Activated T-cell treated with anti-CD3 and anti-CD28 coated beads, Interleukin-2, amount 50 U/mL, for 72 hours (primary cell): ENCODE measurements at places on chromosomes 11 and 22.
A peak's percentile ranks its signal among the peaks of the same experiment; 100 is the strongest.

DNA sequence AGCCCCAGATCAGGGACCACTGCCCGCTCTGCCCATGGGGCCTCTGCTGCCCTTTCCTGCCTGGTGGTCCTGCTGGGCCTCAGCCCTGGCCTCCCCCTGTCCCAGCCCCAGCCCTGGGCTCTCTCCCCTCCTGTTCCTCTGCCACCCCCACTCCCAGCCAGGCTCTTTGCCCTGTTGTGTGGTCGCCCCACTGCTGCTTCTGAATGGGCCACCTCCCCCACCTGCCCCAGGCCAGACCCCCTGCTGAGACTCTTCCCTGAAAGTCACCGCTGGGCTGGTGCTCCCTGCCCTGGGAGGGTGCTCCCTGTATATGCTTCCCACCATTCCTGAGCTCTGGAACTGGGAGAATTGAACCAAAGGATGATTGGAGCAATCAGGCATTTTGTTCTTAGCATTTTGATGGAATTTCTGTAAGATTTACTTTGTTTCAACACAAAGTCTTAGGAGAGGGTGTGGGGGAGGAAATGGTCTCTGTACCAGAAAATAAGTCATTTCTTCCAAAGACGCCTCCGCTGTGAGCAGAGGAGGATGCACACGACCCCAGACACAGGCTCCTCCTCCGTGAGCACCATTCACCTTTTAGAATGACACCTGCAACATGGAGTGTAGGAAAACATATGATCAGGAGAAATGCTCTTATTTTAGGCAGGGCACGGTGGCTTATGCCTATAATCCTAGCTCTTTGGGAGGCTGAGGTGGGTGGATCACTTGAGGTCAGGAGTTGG is 5.2 kb downstream of the APOBEC3B start:
- no peak for DNase-seq

GRCh38 chr11:71338801-71339395 is 86.5 kb upstream of the SHANK2 start:
- no peak for DNase-seq

DNA sequence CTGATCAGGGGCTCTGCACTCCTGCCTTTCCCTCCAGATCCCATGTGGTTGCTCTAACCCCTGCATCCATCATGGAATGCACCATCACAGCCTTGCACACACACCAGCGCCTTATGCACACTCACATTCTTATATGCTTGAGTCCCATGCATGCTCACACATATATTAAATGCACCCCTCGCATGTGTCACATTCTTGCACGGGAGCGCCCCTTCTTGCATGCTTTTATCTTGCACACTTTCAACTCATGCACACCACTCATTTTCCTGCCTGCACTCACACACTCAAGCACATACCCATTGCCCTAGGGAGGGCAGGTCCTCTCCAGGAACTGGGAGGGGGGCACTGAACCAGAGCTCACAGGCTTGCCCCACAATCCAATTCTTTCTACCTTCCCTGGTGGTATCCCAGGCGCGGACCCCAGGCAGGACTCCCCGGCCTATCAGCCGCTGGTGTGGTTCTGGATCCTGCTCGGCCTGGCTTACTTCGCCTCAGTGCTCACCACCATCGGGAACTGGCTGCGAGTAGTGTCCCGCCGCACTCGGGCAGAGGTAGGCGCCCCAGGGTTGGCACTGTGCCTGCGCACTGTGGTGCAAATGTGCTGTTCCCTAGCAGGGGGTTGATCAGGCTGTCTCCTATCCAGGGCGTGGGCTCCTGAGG is 2.3 kb upstream of the CATSPERZ start:
- no peak for DNase-seq

DNA sequence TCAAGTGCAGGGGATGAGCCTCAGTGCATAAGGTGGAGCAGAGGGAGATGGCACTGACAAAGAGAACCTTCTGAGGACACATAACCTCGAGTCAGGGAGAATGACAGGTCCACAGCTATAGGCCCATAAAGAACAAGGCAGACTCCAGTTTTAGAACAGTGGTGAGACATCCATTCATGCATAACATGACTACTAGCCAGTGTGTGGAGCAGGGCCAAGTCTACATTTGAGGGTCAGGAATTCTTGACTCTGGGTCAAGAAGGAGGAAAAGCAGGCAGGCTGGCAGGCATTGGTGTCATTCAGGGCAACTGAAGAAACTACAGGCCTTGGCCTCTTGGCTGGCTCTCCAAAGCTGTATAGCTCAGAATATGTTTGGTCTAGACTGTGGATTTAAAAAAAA is 54.9 kb downstream of the MTNR1B start:
- DNase-seq, result no peak

- DNase-seq, result peak; percentile 77
These were observed 11.1 kb downstream of the POLR3H start for GRCh38 chr22:41532908-41533825.

- DNase-seq, result no peak
These were observed 569.1 kb upstream of the CCDC90B start for GRCh38 chr11:83855237-83855636.

DNA sequence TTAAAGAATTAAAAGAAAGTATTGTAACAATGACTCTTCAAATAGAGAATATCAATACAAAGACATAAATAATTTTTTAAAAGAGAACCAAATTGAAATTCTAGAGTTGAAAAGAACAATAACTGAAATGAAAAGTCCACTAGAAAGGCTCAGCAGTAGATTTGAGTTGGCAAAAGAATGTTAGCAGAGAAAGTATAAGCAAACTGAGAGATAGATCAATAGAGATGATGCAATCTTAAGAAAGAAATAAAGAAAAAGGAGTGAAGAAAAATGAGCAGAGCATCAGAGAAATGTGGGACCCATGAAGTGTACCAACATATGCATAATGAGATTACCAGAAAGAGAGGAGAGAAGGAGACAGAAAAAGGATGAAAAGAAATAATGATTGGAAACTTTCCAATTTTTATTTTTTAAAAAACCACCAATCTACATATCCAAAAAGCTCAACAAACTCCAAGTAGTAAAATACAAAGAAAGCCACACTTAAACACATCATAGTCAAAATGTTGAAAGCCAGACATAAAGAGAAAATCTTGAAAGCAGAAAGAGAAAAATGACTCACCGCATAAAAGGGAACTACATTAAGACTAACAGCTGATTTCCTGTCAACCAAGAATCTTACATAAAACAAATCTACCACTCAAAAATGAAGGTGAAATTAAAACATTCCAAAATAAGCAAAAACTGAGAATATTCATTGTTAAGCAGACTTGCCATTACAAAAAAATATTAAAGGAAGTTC is 20.9 kb downstream of the NCF4 start:
- DNase-seq, result no peak

- DNase-seq, result peak; percentile 72
These were observed 1.7 kb upstream of the SCO2 start for GRCh38 chr22:50526834-50527801.

- no peak for DNase-seq
These were observed 50.2 kb downstream of the JAM3 start for GRCh38 chr11:134119094-134119493.

- peak; percentile 0 for DNase-seq
These were observed 62.9 kb downstream of the CRYBB2 start for GRCh38 chr22:25282346-25282670.

GRCh38 chr22:29772170-29772641 is 5.0 kb downstream of the UQCR10 start:
- DNase-seq, result no peak

- DNase-seq, result no peak
These were observed 1.0 kb downstream of the REXO2 start for GRCh38 chr11:114440121-114440860.

- DNase-seq, result no peak
These were observed 2.3 kb upstream of the ACR start for GRCh38 chr22:50735739-50736030.

DNA sequence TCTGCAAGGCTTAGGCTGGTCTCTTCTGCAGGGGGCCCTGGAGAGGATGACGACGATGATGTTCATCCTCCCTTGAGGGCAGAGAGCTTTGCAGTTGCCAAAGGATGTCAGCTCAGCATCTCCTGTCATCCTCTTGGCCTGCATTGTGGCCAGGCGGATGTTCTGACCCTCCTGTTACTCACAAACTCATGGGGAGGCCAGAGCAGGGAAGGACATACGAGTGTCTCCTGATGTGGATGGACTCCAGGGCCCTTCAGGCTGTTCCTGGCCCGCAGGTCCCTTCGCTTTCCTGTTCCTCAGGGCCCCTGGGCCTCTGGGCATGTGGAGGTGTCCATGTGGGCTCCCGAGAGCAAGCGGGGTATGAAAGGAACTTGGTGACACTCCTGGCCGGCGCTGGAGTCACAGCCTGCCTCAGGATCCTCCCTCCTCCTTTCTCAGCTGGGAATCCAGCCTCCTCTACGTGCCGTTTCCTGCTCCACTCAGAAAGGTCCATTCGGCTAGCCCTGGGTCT is 8.5 kb downstream of the ADORA2A start:
- no peak for DNase-seq

GRCh38 chr11:93239966-93240365 is 42.2 kb upstream of the SLC36A4 start:
- no peak for DNase-seq

DNA sequence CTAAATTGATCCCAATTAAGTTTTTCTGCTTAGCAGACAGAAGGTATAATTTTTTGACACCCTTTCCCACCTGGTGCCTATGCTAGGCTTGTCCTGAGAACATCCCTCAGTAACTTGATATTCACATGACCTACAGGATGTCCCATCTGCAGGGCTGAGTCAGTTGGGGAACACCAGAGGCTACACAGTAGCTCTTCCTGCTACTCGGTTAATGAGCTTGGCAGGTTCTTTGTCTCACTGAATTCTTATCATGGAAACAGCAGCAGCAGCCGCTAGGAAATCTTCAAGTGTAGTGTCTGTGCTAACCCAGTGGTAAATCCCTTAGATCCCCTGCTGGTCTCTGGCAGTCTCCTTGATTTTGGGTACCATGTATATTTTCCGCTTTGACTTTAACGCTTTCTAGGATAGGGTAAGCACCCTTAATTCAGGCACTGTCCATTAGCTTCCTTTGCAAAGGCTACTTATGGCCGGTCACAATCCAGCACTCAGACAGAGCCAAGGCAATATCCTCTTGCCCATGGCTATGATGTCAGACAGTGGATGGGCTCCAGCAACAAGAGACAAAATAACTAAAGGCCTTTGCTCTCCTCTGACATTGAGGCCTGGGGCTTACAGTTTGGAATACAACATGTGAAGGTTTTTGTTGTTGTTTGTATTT is 8.5 kb downstream of the MRPL16 start:
- DNase-seq, result no peak

DNA sequence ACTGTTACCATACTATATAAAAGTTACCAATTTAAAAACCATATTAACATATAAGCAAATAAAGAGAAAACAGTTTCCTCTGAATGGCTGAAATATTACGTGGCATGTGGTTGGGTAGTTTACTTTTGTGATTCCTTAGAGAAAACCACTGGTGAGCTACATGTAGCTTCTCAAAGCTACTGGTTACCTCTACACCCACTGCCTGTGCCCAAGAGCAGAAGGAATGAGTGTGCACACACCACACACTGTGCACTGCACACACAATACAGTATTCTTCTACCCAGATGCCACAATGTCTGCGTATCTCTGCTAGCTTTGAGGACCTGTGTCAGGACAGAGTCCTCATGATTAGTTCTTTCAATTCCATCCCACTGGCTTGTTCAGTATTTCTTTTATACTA is 25.5 kb upstream of the YPEL1 start:
- DNase-seq, result peak; percentile 67

- no peak for DNase-seq
These were observed 1.5 kb upstream of the PHRF1 start for GRCh38 chr11:574632-575312.

- DNase-seq, result peak; percentile 33
These were observed 293.2 kb downstream of the ETS1 start for GRCh38 chr11:128294001-128294670.

GRCh38 chr22:44574057-44574639 is 76.1 kb upstream of the RTL6 start:
- DNase-seq, result no peak

GRCh38 chr11:114280696-114281095 is 15.5 kb upstream of the NNMT start:
- peak; percentile 17 for DNase-seq
